ENCODE measurements at places on chromosomes 5 and 9. TPM values are rescaled to one million over a fixed set of nuclear protein-coding genes. Genes with fewer than 3 reads are reported as not detected.
A peak's percentile ranks its signal among the peaks of the same experiment; 100 is the strongest.

Gene PSD2
- not detected for total RNA-seq

Gene ANKRD33B
- total RNA-seq, result 13.8 TPM

Gene FEM1C
- 13.3 TPM for total RNA-seq

Gene EQTN
- total RNA-seq, result not detected

Gene ZBED3
- 0.80 TPM for total RNA-seq

Gene SCGB3A2
- not detected for total RNA-seq

Gene IL3
- 0.47 TPM for total RNA-seq

Gene EIF4E1B
- total RNA-seq, result not detected

Gene SREK1IP1
- 28.8 TPM for total RNA-seq

DNA sequence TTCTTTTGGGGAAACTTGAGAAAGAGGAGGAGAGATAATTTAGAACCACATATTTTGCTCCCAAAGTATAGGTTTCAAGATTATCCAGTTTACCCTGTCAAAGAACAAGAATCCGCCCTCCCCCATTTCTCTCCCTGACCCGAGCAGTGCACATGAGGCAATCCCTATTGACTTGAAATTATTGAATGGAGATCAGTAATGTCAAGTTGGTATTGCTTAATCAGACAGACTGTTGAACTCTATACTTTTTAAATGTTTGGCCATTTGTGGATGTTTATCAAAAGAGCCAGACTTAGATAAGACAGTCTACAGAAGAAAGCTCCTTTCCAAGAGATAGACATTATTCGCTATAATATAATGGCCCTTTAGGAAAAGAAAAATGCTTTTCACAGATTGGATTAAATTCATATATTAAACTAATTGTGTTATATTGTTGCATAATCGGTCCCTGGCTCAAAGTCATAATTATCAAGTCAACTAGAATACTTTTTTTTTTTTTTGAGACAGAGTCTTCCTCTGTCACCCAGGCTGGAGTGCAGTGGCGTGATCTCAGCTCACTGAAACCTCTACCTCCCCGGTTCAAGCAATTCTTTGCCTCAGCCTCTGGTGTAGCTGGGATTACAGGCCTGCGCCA, 5.3 kb downstream of the SLC25A25 start:
- peaks cover 46% of the 10 kb centered on the region for H3K4me1 ChIP-seq
- no peak for DNase-seq
- no peak overlapping the region for H3K4me3 ChIP-seq
- no peaks in the 10 kb centered on the region for H3K27me3 ChIP-seq
- H3K36me3 ChIP-seq, result peaks cover 35% of the 10 kb centered on the region

GRCh38 chr5:97670447-97670846, 487.4 kb upstream of the RIOK2 start:
- H3K4me3 ChIP-seq, result no peak overlapping the region
- no peak for DNase-seq
- no peaks in the 10 kb centered on the region for H3K27me3 ChIP-seq
- no peaks in the 10 kb centered on the region for H3K36me3 ChIP-seq

DNA sequence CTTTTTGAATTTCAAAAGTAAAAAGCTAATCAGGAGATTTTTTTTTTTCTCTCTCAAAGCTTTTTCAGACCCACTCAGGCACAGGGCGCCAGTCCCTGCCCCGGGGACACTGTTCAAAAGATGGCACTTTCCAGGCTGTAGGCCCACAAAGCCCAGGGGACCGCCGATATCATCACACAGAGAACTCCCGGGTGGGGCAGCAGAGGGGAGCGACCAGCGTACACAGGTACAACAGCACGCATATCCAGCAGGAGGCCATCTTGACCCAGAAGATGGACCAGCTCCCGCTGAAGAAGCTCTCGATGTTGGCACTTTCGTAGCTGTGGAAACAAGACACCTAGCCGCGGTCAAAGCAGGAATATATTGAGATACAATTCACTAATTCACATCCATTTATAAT, 108.3 kb downstream of the THBS4 start:
- H3K27ac ChIP-seq, result peak overlapping the region; percentile 43
- no peak for DNase-seq
- H3K27me3 ChIP-seq, result no peaks in the 10 kb centered on the region
- H3K4me1 ChIP-seq, result peaks cover 34% of the 10 kb centered on the region

GRCh38 chr9:93560991-93561390, 15.4 kb upstream of the PHF2 start:
- no peak for DNase-seq
- no peak overlapping the region for H3K4me3 ChIP-seq
- no peaks in the 10 kb centered on the region for H3K27me3 ChIP-seq
- H3K4me1 ChIP-seq, result peaks cover 16% of the 10 kb centered on the region
- no peak overlapping the region for H3K27ac ChIP-seq
- peaks cover 58% of the 10 kb centered on the region for H3K36me3 ChIP-seq

DNA sequence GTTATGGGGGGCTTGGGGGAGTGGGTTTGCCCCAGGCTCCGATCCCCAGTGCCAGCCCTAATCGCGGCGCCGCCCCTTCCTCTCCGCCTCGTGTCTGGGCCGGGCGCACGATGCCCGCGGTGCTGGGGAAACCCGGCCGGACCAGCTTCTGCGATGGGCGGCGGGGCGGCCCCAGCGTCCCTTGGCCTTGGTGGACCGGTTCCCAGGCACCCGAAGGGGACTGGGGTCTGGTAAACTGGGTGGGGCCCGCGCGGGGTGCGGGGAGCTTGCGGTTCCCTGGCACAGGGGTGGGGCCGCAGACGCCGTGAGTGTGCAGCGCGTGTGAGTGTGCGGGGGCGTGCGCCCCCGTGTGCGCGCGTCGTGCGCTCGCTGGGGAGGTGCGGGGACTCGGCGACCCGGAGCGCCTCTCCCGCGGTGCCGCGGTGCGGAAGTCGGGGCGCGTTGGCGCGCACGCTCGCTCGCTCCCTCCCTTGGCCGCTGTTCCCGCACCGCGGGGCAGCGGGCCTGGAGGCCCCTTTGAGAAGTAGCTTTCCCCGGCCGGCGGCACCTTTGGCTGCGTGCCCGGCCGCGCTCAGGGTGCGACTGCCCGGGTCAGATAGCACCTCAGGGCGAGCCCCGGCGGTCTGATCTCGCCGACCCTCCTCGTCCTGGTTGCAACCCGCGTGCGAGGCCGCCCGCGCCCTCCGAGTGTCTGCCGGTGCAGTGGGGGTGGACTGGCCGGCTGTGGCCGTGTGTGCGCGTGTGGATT, 568 bp downstream of the MACIR start:
- DNase-seq, result peak; percentile 71
- H3K27me3 ChIP-seq, result peaks cover 10% of the 10 kb centered on the region
- peak overlapping the region; percentile 82 for H3K4me3 ChIP-seq
- H3K4me1 ChIP-seq, result peaks cover 26% of the 10 kb centered on the region

- no peak overlapping the region for H3K27ac ChIP-seq
- H3K4me3 ChIP-seq, result no peak overlapping the region
- H3K4me1 ChIP-seq, result no peaks in the 10 kb centered on the region
- DNase-seq, result no peak
- H3K36me3 ChIP-seq, result no peaks in the 10 kb centered on the region
Observed at GRCh38 chr5:39519566-39520231, 94.9 kb upstream of the DAB2 start.

DNA sequence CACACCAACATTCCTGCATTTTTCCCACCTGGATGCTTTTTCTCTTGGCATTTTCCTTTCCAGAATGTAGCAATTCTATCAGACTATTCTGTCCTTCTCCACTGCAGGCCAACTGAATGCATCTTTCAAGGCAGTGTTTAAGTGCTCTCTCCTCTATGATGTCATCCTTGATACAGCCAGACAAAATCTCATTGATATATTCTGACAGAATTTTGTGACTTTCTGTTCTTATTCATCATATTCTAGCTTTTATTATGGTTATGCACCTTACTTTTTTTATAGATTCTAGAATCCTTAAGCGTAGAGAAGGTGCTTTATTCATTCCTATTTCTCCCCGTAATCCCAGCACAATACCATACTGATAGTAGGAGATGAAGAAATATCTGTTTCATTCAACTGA, 355.5 kb upstream of the CCNH start:
- no peak overlapping the region for H3K27ac ChIP-seq
- H3K4me1 ChIP-seq, result no peaks in the 10 kb centered on the region
- no peaks in the 10 kb centered on the region for H3K36me3 ChIP-seq

- H3K4me3 ChIP-seq, result no peak overlapping the region
- H3K27ac ChIP-seq, result no peak overlapping the region
- no peaks in the 10 kb centered on the region for H3K4me1 ChIP-seq
- DNase-seq, result no peak
Observed at GRCh38 chr5:107154593-107154992, 516.1 kb downstream of the EFNA5 start.

GRCh38 chr9:90074316-90074962, 469.6 kb downstream of the GADD45G start:
- H3K27me3 ChIP-seq, result peaks cover 79% of the 10 kb centered on the region
- DNase-seq, result no peak
- H3K4me3 ChIP-seq, result no peak overlapping the region
- peaks cover 26% of the 10 kb centered on the region for H3K4me1 ChIP-seq
- no peaks in the 10 kb centered on the region for H3K36me3 ChIP-seq

DNA sequence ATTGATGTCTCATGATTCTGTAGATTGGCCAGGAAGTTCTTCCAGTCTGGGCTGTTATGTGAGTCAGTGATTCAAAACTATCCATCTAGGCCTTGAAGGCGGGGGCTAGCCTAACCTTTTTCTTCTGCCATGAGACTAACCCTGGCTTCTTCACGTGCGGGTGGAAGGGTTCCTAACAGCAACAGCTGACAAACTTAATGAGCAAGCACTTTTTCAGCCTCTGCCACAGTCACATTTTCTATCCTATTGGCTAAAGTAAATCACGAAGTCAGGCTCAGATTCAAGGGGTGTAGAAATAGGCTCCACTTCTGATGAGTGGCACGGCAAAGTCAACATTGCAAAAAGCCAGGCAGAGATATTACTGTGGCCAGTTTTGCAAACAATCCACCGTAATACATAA, 68.4 kb downstream of the STK32A start:
- H3K4me3 ChIP-seq, result no peak overlapping the region
- no peak for DNase-seq
- no peaks in the 10 kb centered on the region for H3K27me3 ChIP-seq

- H3K36me3 ChIP-seq, result peaks cover 35% of the 10 kb centered on the region
- H3K4me3 ChIP-seq, result no peak overlapping the region
- H3K27me3 ChIP-seq, result no peaks in the 10 kb centered on the region
- peak overlapping the region; percentile 48 for H3K27ac ChIP-seq
Observed at GRCh38 chr9:128495804-128496417, 8.6 kb upstream of the GLE1 start.

All from activated CD8-positive, alpha-beta memory T cell treated with anti-CD3 and anti-CD28 coated beads, Interleukin-2, amount 10 ng/mL, durations not matched to agents 7 days and 5 days (primary cell).